ENCODE measurements at places on chromosomes 4 and X. TPM values are rescaled to one million over a fixed set of nuclear protein-coding genes. Genes with fewer than 3 reads are reported as not detected.

The TLR6 gene
- 0.85 TPM for polyA plus RNA-seq

The ADGRG4 gene
- 0.04 TPM for polyA plus RNA-seq

The ANK2 gene
- polyA plus RNA-seq: 68.0 TPM

The STATH gene
- polyA plus RNA-seq: 0.40 TPM

The TIGD2 gene
- polyA plus RNA-seq: 13.0 TPM

- no peak for DNase-seq
Observed at GRCh38 chrX:139554991-139555675, 24.6 kb downstream of the F9 start.

DNA sequence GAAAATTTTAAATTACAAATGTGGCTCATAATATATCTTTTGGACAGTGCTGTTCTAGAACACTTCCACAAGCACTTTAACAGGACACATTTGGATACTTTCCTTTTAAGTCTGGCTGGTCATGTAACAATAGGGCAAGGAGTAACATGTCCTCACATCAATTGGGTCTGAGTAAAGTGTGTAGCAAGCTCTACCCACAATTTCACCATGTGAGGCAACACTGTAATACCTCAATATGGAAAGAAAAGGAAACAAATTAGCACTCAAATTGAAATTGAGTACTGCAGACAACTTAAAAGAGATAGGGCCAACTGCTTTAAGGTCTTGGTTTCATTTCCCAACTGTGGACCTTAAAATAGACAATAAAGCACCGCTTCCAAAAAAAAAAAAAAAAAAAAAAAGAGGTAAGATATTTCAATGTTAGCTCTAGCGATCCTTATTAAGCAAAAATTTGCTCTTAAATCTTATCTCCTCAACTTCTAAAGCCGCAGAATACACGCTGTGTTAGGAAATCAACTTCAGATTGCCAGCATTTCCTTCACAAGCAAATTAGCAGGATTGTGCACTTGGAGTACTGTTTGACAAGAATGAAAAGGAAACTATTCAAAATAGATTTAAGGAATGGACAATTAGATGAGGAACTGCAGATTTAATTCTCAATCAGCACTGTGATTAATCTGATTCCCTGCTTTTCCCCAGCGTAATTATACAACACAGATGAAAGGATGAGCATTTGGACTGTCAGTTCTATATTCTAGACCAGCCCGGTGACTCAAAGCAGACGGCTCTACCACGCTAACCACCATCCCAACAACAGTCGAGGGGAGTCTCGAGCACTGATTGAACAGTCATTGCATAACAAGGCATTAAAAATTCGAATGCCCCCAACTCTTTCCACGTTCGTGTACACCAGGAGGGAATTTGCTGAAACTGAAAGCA is 1.6 kb downstream of the CASK start:
- no peak for DNase-seq

GRCh38 chrX:1072637-1073377 is 139.6 kb downstream of the CRLF2 start:
- no peak for DNase-seq

DNA sequence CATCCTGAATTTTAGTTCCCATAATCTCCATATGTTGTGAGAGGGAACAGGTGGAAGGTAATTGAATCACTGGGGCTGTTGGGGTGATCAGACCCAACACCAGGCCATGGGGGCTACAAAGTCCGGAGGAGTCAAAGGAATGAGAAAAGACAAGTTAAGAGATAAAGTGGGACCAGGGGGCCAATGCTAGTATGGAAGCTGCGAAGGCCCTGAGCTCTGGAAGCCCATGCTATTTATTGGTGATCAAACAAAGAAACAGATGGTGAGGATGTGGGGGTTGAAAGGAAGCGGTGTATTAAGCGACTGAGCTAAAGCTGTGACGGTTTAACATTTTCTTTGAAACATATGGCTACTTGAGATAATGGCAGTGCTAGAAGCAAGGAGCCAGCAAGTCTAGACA is 132.8 kb downstream of the PDGFC start:
- no peak for DNase-seq

DNA sequence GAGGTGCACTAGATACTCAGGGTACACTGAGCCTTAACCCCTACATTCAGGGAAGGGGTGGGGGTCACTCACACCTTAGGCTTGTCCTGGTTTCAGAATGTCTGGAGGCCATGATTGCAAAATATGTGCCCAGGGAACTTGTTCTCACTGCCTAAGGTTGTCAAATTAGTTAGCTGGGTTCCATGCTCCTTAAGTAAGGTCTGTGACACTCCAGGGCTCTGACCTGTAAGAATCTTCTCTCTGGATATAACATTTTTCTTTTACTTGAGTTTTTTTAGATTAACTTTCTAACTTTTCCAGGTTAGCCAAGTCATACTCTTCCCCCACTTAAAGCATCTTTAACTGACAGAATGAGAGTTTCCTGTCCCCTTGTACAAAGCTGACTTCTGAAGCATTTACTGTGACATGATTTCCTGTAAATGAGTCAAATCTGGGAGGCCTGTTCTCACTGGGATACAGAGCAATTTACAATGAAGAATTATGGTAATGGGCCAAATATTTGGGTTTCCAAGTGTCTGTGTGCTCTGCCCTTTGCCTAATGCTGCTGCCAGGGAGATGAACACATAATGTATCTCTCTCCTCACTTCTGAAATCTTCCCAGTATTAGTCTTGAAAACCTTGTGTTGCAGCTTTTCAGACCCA is 101.7 kb downstream of the GATB start:
- DNase-seq: no peak

GRCh38 chr4:139188648-139189416 is 11.8 kb upstream of the ELF2 start:
- DNase-seq: no peak

- no peak for DNase-seq
Observed at GRCh38 chr4:168569066-168569930, 72.4 kb downstream of the PALLD start.

DNA sequence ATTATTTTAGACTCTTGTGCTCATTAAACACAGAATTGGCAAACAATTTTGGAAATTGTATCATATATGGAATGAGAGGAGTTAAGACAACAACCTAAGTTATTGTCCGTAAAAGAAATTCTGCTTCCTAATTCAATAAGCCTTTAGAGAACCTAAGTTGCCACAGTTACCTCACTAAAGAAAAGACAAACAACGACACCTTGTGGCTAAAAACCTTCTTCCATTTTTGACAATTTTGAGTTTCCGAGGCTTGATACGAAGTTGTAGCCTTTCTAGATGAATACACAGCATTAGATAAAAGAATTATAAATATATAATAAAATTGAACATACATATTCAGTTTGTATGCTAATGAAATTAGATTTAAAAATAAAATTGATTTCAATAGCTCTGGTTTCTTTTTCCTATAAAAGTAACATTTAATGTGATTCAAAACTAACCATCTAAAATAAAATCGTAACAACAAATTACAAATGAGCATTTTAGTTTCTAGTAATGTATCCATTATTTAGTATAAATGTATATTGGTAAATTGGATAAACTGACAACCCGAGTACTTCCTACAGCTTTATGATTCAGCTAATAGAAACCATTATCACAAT is 275.1 kb downstream of the GPM6A start:
- peak; percentile 42 for DNase-seq

- no peak for DNase-seq
Observed at GRCh38 chr4:122865425-122865824, 38.8 kb downstream of the FGF2 start.

DNA sequence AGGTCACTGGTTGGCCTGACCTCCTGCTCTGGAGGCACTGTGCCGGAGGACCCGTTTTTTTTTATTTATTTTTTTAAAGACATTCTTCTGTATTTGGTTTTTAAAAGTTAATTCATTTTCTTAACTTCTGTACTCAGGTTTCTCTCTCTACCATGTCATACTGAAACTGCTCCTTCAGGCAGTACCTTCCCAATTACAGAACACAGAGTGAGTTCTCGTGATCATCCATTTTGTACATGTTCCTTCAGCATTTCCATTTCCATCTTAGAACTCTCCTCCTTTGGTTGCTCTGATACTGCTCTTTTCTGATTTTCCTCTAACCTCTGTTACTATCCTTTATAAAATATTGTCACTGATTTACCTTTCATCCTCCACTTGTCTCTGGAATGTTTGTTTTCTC is 17.9 kb downstream of the UBE2K start:
- no peak for DNase-seq

DNA sequence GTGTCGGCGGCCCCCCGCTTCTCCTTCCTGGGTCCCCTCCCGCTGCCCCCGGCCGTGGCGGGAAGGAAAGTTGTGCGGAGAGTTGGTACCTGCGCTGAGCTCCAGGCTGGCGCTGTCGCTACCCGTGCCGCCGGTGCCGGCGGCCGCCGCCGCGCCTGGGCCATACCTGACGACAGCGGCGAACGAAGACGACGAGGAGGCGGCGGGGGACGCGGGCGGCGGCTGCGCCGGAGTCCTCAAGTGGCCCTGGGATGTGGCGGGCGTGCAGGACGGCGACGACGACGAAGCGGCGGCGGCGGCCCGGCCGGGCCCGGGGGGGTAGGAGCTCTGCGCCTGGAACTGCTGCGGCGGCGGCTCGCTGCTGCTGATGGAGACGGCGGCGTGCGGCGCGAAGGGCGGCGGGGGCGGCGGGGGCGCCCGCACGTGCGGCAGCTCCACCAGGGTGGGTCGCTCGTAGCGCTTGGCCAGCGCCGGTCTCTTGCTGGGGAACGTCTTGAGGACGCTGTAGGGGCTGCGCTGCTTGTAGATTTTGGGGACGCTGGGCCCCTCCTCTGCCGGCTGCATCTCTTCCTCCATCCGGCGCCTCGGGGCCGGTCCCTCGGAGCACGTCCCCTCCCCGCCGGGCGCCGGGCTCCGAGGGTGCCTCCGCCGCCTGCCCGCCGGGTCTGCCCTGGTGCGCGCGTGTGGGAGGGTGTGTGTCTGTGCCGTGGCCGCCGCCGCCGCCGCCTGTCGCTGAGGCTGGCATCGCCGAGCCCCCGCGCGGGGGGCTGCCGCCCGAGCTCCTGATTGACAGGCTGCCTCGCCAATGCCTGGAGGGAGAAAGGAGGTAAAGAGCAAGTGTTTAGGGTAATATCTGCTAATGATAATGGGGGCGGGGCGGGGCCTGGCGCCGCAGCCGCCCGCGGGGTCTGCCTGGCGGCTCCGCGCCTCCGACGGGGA is 618 bp downstream of the BEND4 start:
- no peak for DNase-seq

DNA sequence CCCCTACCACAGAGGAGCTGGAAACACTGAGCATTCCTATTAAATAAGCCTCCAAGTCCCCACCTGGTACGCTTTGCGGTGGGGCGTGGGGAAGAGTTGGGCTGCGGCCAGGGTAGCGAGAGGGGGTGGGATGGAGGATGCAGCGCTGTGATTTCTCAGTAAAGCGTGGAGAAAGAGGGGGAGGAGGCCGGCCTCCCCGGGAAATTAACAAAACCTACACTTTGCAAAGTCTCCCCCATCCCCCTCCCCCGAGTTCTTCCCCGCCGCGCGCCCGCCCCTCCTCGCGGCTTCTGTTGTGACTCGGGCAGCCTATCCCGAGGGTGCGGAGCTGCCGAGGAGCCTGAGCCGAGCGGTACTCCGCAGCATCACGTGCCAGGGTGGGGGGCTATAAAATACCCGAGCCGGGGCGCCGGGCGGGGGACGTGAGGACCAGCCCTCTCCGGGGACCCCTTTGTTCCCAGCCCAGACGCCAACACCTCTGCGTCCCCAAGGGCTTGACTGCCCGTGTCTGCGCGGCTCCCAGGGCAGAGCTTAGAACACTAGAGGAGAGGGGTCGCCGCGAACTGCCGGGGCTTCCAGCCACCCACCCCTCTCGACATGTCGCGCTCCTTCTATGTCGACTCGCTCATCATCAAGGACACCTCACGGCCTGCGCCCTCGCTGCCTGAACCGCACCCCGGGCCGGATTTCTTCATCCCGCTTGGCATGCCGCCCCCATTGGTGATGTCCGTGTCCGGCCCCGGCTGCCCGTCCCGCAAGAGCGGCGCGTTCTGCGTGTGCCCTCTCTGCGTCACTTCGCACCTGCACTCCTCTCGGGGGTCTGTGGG is at the start of gene GSX2:
GSX2 (plus strand) TSS at position 416 of the 827 bp plus-strand sequence; CDS start at position 598, 182 bp downstream.
- DNase-seq: no peak

DNA sequence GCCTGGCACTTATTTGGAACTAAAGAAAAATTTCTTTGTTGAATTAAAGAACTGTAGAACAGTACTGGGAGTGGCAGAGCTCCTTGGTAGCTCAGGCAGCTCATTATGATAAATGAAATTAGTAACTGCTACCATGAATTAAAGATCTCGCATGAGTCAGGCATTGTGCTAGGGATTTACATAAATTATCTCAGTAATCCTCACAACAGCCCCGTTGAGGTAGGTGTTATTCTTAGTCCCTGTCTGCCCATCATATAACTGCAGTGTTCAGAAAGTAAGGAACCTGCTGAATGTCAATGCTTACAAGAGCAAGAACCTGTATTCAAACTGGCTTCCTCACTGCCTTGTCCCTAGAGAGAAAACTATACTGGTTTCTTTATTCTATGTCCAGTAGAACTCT is 108.3 kb downstream of the NLGN4X start:
- DNase-seq: no peak

- DNase-seq: no peak
Observed at GRCh38 chr4:112109360-112110058, 35.7 kb upstream of the FAM241A start.

DNA sequence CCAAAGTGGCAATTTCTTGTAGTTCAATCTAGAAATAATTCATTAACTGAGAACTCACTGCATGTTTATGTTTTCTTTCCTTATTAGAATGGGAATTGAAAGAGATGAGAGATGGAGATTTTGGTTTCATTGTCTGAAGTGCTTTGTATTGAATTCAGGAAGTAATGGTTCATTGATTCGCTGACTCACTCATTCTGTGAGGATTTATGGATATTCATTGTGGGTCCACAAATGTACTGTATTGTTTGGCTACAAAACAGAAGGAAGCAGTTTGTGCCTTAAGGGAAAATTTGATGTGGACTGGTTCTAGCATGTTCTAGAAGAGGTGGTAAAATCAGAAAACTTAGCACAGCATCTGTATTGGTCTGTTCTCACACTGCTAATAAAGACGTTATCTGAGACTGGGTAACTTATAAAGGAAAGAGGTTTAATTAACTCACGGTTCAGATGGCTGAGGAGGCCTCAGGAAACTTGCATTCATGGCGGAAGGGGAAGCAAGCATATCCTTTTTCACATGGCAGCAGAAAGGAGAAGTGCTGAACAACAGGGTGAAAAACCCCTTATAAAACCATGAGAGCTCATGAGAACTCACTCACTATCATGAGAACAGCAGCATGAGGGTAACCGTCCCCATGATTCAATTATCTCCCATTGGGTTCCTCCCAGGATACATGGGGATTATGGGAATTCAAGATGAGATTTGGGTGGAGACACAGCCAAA is 132.3 kb upstream of the VCX3A start:
- DNase-seq: no peak

- DNase-seq: no peak
Observed at GRCh38 chrX:38627683-38628082, 66.3 kb downstream of the TSPAN7 start.

- DNase-seq: no peak
Observed at GRCh38 chr4:146842876-146843275, 102.8 kb downstream of the TTC29 start.

- DNase-seq: peak; percentile 65
Observed at GRCh38 chr4:8215001-8215427, 15.9 kb downstream of the SH3TC1 start.

GRCh38 chr4:687048-687970 is 1.6 kb downstream of the SLC49A3 start:
- no peak for DNase-seq

- no peak for DNase-seq
Observed at GRCh38 chr4:163810755-163811154, 316.3 kb downstream of the TMA16 start.

GRCh38 chr4:145436796-145437195 is 44.9 kb upstream of the SMAD1 start:
- no peak for DNase-seq

GRCh38 chr4:12897954-12898353 is 586.2 kb downstream of the RAB28 start:
- no peak for DNase-seq
